ENCODE measurements at places on chromosomes 4 and X.

GRCh38 chrX:44344194-44344593, 722 bp upstream of the EFHC2 start:
- DNase-seq = no peak

DNA sequence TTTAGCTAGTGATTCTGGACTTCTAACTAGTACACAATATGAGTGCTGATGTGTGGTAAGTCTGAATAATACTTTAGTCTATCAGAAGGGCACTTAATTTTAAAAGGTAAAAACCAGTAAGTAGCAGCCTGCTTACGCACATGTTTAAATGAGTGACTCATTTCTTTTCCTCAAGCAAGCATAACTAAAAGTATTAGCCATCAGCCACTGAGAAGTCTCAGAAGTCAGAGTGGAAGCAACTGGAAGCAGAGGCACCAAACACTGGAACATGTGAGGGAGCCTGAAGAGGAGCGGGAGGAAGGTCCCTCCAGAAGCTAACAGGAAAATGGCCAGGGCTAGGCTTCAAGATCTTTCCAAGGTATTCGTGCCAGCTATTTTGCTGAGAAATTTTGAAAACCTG, 257.7 kb downstream of the RAPGEF2 start:
- DNase-seq = no peak

DNA sequence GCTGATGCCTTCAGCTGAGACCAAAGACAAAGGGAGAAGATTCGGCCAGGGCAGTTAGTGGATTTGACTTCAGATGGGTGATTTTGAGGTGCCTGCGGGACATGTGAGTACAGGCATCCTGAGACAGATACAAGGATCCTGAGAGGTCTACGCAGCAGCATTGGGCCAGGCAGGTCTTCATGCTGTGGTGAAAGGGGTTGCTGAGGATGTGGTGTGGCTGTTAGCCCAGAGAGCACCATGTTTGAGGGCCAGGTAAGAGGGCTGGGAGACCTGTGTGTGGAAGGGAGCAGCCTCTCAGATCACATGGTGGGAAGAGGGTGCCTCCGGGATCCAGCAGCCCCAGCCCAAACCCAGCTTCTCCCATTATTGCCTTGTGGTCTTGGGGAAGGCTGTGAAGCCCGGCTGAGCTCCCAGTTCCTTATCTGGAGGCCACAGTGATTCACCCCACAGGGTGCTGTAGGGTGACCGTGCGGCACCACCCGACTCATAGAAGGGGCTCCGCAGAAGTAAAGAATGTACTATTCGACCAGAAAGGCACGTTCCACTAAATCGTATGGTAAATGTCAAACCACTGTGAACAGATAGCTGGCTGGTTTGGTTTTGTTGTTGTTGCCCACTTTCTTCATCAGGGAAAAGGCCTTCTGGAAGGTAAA, 27.7 kb upstream of the TADA2B start:
- no peak for DNase-seq

- DNase-seq = no peak
Measured at GRCh38 chrX:111363741-111364140, 48.3 kb downstream of the DCX start.

DNA sequence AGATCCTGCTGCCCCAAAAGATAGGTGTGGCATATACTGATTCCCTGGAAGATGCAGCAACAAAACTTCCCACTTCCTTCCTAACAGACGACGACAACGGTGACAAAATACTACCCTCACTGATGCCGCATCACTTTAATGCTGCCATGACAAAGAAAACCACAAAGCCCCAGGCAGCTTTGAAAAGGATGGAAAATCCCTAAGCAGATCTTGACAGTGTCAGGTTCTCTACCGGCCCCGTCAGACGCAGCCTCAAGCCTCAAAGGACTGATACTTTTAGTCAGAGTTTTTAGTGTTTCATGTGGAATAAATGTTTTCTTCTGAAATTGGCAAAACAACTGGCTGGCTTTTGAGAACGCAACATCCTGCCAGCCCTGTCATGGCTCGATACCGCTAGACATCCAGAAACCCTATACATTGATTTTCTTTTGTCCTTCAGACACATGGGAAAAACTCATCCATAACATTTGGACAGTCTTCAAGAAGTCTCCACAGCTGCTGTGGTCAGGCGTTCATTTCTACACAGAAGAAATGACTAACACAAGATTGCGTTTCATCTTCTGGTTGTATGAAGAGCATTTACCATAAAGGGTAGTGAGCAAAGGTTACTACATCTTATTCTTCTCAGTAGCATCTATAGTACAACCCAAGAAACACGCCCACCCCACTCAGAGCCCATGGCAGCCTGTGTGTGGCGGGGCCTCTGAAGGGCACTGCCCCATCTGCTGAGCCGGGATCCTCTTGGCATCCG, 60.1 kb downstream of the GATB start:
- DNase-seq = no peak

- no peak for DNase-seq
Measured at GRCh38 chrX:51494409-51494808, 2.0 kb downstream of the NUDT11 start.

DNA sequence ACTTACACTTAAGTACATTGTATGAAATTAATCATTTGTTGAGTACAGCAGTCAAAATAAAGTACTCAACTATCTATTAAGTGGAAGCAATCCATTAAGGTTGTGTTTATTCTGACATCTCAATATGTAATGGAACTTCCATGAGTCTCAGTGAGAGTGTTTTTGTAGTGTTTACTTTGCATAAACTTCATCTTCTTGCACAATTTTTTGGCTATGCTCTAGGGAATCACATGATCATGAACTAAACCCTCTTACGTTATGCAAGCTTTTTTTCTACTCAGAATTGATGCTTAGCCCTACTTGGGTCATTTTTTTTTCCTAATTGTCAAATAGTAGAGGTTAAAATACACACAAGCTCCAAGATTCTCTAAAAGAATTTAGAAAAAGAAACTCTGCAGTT, 21.1 kb upstream of the PIGA start:
- no peak for DNase-seq

GRCh38 chr4:48212165-48212564, 57.5 kb downstream of the TEC start:
- DNase-seq = no peak
